ENCODE measurements at places on chromosomes 13 and 19.

- DNase-seq: peak; percentile 65
Measured at GRCh38 chr19:55085923-55086715, 10.4 kb downstream of the EPS8L1 start.

DNA sequence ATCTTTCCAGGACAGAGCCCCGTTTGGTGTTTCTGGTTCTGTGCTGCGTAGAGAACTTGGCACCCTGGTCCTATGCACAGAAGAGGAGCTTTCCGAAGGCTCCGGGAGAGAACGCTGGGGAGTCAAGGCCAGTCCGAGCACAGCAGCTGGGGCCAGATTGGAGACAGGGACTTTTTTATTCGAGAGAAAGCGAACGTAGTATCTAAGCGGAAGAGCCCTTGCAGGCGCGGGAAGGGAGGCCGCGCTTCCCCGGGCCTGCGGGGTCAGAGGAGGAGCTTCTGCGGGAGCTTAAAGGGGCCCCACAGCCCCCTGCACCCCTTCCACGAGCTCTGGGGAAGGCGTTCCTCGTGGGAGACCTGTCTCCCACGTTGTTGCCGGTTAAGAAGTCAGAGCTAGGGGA is 48.6 kb upstream of the ARHGEF7 start:
- DNase-seq: no peak

- DNase-seq: no peak
Measured at GRCh38 chr13:34507630-34508029, 434.4 kb upstream of the NBEA start.

- DNase-seq: no peak
Measured at GRCh38 chr19:55212447-55212846, 3.1 kb upstream of the PTPRH start.

DNA sequence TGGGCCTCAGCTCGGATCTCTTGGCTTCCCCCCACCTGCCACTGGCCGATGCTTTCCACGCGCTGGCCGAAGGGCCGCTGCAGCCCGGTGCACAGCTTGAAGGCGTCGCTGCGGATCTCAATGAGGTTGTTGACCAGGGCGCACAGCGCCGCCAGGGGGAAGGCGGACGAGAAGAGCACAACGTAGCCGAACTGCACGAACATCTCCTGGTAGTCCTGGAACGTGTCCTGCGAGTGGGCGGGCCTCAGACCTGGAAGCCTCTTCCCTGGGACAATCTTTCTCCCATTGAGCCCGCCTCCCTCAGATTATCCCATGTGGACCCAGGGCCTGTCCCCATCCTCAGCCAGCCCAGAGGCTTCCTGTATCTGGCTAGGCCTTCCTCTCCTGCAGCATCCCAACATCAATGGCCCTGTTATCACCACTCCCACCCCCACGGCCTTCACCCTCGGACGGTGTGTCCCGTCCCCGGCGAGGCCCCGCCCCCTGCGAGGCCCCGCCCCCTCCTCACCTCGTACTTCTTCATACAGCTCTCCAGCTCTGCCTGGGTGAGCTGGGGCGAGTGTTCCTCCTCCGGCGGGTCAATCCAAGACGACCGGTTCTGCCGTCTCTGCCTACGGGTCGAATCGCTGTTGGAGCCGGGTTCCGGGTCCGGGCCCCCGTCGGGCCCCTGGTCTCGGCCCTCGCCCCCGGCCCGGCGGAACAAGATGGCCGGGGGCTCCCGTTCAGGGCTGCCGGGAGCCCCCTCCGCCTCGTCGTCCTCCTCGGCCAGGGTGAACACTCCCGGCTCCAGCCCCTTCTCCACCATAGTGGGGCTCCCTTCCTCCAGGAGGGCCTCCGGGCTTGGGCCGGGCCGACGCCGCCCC is 6.8 kb downstream of the ANO8 start:
- peak; percentile 93 for DNase-seq

DNA sequence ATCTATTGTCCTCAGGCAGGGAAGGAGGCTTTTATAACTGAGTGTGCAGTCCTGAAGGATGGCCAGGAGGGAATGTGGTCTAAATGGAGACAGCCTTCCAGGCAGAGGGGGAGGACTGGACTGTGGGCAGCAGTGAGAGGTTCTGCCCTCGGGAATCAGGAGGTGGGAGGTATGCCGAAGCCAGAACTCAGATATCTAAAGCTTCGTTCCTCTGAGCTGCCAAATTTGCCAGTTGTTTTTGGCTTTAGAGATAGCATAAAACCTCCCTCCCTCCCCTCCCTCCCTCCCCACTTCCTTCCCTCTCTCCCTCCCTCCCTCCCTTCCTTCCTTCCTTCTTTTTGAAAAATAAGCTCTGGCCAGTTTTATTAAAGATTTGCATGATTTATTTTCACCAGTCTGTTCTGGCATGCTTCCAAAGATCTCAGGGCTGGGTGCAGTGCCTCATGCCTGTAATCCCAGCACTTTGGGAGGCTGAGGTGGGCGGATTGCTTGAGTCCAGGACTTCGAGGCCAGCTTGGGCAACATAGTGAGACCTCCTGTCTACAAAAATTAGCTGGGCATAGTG is 2.4 kb downstream of the MEDAG start:
- no peak for DNase-seq

DNA sequence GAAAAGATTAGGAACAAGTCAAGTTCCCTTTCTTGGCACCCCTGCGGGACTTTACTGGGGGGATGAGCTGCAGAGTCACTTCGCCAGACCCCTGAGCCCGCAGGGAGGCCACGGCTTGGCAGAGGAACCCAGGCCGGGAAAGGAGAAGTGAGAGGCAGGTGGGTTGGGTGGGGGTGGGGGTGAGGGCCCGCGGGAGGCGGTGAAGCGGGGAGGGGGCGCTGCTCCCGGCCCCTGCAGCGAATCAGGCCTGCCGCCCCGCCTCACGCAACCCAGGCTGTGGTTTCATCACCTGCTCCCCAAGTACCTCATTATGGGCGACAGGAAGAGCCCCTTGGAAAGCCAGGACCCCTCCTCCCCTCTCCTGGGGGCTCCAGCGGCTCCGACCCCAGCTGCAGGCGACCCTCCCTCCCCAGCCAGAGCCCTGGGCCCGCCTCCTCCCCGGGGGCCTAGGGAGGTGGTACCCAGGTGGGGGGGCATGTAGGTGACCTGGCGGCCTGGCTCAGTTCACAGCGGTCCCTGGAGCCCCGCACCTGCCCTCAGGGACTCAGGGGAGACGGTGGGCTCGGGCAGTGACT is 9.5 kb downstream of the MEF2B start:
- DNase-seq: no peak

DNA sequence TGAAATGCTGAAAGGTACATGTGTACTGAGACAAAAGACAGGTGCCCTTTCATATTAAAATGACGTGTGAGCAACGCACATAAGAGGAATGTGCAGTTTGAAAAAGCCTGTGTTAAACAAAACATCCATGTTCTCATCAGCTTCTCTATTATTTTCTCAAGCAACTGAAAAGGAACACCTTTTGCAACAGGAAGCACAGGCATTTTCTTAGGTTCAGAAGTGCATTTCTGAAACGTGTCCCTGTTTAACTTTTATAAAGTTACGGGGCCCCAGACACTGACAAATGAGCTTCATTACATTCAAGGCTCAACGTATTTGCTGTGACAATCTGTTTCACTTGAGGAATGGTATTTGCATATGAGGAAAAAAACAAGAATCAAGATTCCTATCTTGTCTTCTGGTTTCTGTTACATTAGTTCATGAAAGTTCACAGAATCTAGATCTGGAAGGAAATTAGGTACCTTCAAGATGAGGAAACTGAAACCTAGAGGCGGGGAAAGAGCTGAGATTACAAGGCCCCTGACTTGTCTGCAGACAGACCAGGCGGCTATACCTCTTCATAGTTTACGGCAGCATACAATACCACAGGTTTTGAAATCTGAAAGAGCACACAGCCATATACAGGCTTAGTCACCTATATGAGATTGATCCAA is 431.7 kb downstream of the KLF12 start:
- no peak for DNase-seq

DNA sequence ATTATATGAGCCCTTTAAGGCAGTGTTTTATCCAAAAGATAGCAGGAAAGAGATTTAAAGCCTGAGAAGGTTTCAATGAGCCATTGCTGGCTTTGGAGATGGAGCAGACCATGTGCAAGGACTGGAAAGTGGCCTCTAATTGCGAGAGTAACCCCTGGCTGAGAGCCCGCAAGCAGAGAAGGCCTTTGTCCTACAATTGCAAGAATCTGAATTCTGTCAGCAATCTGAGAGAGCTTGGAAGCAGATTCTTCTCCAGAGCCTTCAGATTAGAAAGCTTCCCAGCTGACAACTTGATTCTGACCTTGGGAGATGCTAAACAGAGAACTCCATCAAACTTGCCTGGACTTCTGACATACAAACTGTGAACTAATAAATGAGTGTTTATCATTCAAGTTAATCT is 528.7 kb upstream of the KLF12 start:
- DNase-seq: no peak

DNA sequence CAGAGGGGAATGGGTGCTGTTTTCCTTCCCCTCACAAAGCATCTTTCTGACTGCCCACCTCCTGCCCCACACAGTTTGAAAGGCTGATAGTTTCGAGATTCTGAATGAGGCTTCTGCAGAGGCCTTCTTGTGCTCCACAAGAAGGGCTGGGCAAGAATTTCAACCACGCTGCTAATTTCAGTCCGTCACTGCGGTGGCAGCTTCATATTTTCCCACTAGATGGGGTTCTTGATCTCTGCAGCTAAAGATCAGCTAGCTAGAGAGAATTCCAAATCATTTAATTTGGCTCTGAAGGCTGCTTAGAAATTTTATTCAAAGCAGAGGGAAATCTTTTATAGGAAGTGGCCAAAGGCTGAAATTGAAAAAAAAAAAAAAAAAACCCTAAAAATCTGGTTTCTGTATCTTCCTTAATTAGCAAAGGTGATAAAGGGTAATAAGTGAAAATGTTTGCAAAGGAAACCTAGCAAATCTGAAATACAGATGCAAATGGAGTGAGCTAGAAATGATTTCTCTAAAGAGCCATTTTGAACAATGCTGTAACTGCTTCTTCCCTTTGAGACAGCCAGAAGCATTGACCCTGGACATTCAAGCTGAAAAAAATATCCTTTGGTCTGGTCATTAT is 38.0 kb upstream of the C13orf42 start:
- peak; percentile 54 for DNase-seq

DNA sequence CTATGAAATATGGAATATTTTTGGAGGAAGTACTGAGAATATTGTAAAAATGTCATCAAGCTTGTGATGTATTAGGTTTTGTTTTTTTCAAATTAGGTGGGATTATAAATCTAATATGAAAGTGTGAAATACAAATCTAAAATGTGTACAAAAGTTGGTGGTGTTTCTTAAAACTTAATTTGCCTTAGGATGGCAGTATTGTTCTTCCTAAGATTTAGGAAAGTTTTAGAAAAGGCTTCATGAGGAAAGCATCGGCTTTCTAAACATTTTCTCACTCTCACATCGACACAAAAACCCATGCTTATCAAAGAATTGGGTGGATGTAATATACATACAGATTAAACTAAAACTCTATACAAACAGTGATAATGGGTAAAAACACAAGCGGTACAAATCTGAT is 972.0 kb upstream of the PCDH20 start:
- no peak for DNase-seq

GRCh38 chr19:33780251-33780650 is 16.4 kb upstream of the KCTD15 start:
- no peak for DNase-seq

DNA sequence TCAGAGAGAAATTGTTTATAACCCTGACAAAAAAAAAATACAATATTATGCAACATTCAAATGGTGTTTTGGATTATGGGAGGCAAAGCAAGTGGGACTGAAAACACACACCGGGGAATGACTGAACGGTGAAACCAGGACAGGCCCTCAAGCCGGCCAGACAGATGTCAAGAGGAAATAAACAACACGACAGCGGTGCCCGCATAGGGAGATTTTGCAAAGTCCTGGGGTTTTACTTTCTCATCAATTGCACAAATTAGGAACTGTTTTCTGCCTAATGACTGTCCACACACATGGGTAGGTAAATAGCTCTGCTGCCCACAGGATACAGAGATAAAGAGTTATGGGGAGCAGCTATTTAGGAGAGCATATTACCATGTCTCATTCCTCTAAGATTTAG is 134.5 kb downstream of the IRS2 start:
- no peak for DNase-seq

GRCh38 chr13:114124921-114125320 is 7.5 kb downstream of the RASA3 start:
- DNase-seq: no peak

DNA sequence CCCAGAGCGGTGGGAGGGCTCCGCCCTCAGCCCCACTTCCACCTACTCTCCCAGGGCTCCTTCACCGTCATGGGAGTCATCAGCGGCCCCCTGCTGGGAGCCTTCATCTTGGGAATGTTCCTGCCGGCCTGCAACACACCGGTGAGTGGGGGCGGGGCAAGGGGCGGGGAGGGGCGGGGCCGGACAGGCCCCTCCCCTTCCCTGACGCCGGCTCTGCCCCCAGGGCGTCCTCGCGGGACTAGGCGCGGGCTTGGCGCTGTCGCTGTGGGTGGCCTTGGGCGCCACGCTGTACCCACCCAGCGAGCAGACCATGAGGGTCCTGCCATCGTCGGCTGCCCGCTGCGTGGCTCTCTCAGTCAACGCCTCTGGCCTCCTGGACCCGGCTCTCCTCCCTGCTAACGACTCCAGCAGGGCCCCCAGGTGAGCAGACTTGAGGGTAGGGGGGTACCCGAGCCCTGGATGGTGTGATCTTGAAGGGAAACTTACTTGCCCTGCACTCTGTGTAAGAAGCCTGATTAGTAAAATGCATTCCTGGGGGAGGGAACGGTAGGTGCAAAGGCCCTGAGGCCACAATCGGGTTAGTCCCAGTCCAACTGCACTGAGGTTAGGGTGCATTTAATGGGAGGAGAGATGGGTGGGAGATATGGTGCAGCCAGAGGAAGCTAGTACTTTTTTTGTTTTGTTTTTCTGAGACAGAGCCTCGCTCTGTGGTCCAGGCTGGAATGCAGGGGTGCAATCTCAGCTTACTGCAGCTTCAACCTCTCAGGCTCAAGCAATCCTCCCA is 12.1 kb downstream of the SLC5A5 start:
- no peak for DNase-seq

GRCh38 chr19:3470500-3471128 is 9.7 kb downstream of the SMIM24 start:
- DNase-seq: no peak

DNA sequence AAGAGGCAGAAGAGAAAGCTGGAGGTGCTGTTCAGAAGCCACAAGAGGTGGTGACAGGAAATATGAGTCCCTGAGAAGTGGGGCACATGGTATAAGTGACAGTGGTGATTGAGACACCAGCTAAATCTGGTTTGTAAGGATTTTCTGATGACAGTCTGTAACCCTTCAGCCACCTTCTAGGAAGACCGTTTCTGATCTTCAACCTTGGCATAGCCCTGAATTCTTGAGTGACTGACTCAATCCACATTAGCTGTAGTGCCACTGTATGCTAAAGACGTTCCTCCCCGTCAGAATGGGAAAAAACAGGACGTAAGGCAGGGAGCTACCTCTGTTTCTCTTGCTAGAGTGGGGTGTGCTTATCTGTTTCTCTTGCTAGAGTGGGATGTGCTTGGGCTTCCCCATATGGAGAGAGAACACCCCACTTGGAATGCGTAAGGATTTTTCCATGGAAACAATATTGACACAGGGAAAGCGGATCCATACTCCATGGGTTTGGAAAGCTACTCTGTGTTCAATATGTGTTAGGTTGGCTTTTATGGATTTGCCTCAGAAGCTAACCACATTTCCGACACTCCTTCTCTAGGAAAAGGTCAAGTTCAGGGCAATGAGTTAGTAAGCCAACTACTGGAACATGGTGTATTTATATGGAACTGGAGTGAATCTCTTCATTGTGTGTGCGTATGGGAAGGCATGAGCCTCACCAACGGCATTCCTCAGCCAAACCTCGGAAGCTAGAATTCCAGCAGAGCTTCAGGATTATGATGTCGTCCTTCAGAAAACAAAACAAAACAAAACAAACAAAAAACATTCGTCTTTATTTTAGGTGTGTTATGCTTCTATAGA is 948.8 kb upstream of the SLC10A2 start:
- DNase-seq: no peak

All from kidney (tissue), 22 donors.